ENCODE measurements at places on chromosomes 3 and 15.

DNA sequence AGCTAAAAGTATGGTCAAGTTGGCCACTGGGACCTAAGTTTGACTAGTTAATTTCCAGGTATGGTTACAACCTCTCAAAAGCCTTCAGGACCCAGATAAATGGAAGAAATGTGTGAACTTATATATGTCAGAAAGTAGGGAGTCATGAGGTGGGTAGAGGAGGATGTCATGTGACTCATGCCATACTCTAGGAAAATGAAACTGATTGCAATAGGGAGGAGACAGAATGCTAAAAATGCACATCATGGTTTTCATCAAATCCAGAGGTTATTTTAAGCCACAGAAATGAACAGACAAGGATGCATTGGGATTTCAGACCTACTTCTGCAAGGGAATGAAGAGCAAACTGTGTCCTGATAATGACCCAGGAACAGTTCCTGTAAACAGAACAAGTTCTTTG is 310.0 kb downstream of the EDEM1 start:
- no peak for DNase-seq

DNA sequence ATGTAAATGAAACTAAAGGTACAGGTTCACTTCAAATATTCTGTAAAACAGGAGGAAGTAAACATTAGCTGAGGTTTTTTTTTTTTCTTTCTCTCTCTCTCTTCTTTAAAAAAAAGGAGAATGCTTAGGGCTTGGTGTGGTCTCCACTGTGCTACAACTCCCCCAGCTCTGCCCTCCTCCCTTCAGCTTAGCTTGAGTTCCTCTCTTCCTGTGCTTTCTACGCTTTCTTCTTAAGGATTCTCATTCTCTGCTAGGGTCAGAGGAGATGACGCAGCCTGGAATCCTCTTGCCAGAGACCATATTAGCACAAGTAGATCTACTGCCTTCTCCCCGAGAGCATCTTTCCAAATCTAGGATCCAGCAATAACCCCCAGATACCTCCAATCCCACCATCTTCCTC is 69.1 kb upstream of the SNRK start:
- no peak for DNase-seq

DNA sequence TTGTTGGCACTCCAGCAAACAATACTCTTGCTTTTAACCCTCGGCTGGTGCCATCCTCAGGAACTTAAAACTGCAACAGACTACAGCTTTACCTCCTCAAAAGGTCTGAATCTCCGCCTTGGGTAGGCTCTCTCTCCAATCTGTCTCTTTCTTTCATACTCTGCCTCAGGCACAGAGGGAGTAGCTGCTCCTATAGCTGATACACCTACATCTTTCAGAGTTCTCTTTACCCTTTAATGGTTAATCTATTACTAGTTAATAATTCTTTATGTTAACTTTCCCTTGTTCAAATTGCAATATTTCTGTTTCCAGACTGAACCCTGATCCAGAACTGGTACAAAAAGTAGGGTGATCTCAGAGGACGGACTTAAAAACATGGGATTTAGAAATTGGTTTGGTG is 66.2 kb downstream of the MAP4 start:
- DNase-seq, result no peak

DNA sequence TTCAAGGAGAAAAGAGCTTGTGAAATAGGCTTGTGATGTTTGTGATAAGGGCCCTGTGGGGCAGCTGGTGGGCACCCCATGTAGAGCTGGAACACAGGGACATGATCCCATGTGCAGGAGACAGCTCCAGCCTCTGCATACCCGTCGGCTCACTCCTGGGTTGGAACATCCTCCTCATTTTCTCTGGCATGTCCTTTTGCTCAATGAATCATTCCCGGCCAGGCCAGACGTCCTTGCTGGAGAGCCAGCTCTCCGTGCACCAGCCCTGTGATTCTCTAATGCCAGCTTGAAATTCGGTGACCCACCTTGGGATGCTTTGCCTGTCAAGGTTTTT is 77.3 kb downstream of the SMAD3 start:
- peak; percentile 68 for DNase-seq

- no peak for DNase-seq
Measured at GRCh38 chr15:39499042-39499441, 81.8 kb upstream of the THBS1 start.

DNA sequence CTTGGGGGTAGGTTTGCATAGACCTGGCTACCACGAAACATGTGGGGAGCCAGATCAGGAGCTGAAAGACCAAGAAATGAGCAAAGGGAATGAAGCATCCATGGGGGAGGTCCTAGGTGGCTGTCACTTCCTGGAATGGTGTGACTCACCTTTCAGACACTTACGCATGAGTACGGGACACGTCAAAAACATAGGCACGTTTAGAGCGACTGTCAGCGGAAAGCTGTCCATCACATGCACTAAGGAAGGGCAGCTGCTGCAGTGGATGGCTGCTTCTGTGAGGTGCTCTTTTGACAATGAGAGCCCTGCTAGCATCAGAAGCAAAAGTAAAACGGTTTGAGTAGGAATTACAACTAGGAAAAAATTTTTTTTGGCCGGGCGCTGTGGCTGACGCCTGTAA is 244.6 kb upstream of the CCDC54 start:
- DNase-seq, result no peak

- DNase-seq, result no peak
Measured at GRCh38 chr3:170740726-170741591, 129.0 kb downstream of the RPL22L1 start.

GRCh38 chr3:187507266-187507665 is 139.1 kb downstream of the RTP4 start:
- DNase-seq, result no peak

- DNase-seq, result peak; percentile 37
Measured at GRCh38 chr3:12308517-12308916, 19.6 kb downstream of the PPARG start.

DNA sequence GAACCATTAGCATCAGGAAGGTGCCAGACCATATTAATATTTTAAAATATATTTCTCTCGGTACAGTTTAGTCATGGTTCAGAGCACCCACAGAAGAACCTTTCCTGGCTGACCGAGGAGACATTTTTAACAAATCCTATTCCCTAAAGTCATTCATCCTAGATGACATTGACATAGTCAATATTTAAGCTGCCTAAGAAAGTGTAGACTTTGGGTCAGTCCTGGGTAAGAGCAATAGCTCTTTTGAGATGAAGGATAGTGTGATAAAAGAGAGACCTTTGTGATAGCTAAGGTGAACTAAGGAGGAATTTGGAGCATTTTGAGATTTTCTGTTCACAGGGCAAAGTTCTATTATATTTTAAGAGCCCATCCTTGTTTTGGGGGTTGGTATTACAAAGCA is 47.5 kb downstream of the ZNF609 start:
- DNase-seq, result no peak

Data from hepatic stellate cell (primary cell).